Retinal pigment epithelial cell (primary cell): ENCODE measurements at places on chromosomes 7 and 10.

GRCh38 chr10:102408728-102409603, 9.6 kb downstream of the PSD start:
- DNase-seq = no peak

DNA sequence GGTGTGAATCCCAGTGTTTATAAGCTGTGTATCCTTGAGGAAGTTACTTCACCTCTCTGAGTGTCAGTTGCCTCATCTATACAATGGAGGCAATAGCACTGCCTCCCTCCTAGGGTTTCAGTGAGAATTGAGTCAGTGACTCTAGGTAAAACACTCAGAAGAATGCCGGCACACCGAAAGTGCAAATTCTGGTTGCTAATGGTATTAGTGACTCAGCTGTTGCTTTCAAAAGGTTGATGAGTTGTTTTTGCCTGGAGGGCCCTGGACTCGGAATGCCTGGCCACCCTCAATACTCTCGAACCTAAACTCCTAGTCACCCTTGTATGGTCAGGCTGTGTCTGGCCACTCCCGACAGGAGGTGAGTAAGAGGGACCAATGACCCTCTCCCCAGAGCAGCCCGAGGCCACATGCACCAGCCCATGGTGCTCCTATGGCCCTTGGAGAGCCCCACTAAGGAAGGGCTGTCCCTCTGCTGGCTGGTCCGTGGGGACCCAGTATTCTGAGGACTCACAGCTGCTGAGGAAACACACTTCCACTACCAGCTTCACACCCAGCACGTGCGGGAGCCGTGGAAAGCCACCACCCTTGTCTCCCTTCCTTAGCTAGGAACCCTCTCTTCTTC, 60.2 kb downstream of the CALML3 start:
- peak; percentile 71 for DNase-seq

GRCh38 chr10:123535386-123535785, 130.8 kb upstream of the GPR26 start:
- DNase-seq = no peak

DNA sequence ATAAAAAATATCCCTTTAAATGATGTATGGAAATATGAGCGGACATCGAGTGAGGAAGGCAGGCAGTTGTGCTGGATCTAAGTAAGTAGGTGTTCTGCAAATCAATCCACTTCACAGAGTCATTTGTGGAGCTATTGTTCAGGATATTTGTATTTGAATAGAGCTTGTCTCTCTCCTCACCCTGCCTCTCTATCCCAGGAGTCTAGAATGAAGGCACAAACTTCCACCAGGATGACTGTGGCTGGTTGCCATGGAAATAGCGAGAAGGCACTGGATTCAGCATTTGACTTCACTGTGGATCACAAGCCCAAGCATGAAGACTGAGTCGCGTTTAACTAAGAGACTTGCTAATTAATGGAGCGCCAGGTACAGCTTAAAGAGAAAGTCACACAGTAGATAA, 53.2 kb downstream of the NPY start:
- no peak for DNase-seq

DNA sequence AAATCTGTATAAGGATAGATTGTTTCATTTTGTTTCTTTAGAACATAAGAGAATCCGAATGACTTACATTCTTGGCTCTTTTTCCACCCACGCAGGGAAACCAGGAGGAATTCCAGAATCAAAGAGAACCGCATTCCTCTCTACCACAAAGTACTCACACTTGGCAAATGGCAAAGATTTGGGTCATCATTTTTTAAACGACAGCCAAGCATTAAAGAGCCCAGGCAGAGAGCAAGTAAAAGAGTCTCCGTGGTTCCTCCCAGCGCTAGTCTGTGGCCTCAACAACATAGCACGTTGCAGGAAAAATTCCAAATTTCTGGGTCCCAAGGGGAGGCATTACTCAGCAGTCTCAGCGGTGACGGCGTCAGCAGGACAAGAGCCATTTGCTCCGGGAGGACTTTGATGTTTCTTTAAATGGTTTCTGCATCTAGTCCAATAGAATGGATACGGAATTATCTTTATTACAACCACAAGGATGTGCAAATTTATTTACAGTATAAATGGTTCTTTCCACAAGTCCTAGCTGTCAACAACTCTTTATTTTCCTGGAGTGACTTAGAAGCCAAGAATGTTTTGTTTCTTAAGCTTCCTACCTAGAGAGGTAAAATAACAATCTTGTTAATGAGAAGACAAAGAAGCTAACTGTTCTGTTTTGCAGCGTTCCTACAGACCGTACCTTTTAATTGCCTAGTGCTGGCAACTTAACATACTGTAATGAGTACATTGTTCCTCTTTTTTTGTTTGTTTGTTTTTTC, 232.5 kb downstream of the SKIDA1 start:
- peak; percentile 94 for DNase-seq

GRCh38 chr7:80312139-80312661, 177.6 kb downstream of the GNAI1 start:
- no peak for DNase-seq

DNA sequence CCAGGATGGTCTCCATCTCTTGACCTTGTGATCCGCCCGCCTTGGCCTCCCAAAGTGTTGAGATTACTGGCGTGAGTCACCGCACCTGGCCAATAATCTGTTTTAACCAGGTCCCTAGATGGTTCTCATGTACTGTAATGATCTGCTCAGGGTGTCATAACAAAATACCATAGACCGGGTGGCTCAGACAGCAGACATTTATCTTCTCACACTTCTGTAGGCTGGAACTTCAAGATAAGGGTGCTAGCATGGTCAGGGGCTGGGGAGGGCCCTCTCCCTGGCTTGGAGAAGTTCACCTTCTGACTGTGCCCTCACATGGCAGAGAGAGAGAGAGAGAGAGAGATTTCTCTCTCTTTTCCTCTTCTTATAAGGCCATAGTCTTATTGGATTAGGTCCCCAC, 279.4 kb upstream of the LYZL1 start:
- no peak for DNase-seq

DNA sequence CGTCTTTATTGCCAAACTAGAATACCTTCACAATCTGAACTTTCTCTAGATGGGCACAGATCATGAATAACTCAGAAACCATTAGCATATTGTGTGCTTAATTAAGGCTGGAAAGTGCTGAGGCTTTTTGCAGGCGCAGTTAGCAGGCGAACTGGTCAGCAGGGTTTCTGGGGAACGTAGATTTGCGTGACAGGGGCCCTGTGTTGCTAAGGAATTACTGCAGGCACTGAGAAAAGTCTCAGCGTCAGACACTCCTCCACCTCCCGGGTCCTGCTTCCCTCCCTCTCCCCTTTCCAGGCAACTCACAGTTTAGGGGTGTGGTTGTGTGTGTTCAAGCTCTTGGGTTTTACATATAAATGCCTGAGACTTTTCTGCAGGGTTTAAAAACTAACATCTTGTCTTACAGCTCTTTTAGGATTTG, 2.2 kb downstream of the MAP3K8 start:
- peak; percentile 72 for DNase-seq
